ENCODE measurements at places on chromosomes 7 and 10.

GRCh38 chr7:154217688-154218340 is 165.6 kb downstream of the DPP6 start:
- DNase-seq: no peak

- DNase-seq: no peak
These were observed 216.0 kb downstream of the WDR37 start for GRCh38 chr10:1272079-1272776.

GRCh38 chr7:22784346-22784745 is 38.3 kb downstream of the TOMM7 start:
- no peak for DNase-seq

- no peak for DNase-seq
These were observed 1.2 kb downstream of the STRIP2 start for GRCh38 chr7:129435414-129435829.

- DNase-seq: no peak
These were observed 32.1 kb downstream of the NRF1 start for GRCh38 chr7:129643550-129644170.

- no peak for DNase-seq
These were observed 66.9 kb downstream of the BBS9 start for GRCh38 chr7:33196221-33196620.

GRCh38 chr10:118729641-118730258 is 25.0 kb downstream of the CACUL1 start:
- DNase-seq: peak; percentile 45

DNA sequence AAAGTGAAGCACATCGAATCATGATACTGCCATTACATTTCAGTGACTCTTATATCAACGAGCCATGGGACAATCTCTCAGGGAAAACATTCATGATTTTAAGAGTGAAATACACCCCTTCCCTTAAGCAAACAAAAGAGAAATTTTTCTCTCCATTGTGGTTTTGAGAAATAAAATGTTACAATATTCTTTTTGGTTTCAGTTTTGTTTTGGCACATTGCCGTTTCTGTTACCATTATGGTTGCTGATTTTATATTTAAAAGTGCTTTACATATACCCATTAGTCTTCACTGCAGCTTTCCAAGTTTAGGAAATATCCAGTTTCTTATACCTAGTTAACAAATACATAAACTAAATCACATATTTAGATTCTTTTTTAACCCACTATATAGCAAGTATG is 126.8 kb upstream of the SEM1 start:
- peak; percentile 2 for DNase-seq

GRCh38 chr10:52752261-52752660 is 20.3 kb downstream of the MBL2 start:
- DNase-seq: no peak

GRCh38 chr10:59323036-59323459 is 39.3 kb downstream of the FAM13C start:
- no peak for DNase-seq

DNA sequence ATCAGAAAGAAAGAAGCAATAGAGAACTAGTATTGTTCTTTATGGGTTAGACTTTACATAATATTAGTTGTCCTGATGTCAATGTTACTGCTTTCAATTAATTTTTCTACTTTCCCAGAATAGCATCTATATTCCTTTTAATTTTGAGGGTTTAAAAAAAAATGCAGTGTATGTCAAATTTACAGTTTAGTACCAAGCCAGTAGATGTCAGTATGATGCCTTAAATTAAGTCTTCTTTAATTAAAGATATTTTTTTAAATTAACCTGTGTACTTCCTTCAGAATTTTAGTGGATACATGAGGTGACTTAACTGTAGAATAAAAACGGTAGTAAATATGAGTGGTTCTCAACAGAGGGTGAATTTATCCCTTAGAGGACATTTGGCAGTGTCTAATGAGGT is 35.2 kb upstream of the STOX1 start:
- DNase-seq: no peak

- DNase-seq: no peak
These were observed 82.5 kb downstream of the EGFR start for GRCh38 chr7:55101359-55101758.

DNA sequence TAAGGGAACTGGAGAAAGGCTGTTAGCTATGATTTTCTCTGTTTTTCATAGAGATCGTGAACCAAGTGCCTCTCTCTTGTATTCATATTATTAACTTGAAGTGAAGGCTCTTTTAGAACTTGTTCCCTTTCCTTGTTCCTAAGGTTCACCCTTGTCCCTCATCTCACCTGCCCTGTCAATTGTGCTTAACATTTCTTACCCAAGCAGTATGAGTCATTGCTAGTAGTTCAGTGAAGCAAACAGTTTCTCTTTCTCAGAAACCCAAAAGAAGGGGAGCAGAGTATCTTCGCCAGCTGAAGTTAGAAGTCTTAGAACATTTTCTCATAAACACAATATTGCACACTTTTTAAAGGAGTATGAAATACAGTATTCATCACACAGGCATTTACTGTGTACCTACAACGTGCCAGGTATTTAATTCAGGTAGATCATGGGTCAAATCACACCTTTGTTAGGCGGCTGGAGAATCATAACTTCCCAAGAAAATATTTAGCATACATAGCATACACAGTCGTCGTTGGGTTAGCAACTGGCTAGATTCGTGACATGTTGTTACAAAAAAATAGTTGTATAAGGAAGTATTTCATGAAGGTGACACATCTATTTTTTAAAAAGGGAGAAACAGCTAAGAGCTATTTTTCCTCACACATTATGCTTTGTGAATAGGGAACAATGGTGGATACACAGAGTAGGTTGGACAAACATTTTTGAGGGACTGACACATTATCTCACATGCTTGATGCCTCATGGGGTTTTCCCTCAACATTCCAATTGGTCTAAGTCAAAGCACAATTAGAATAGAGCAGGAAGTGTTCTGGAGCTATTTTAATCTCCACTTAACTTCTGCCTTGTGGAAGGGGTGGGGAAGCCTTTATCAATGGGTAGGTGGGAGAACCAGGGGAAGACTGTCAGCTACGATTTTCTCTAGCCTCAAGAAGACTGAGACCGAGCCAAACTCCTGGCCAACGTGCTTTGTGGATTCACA is 13.2 kb downstream of the HDAC9 start:
- peak; percentile 34 for DNase-seq

GRCh38 chr10:121736315-121737130 is 138.3 kb upstream of the FGFR2 start:
- DNase-seq: no peak

DNA sequence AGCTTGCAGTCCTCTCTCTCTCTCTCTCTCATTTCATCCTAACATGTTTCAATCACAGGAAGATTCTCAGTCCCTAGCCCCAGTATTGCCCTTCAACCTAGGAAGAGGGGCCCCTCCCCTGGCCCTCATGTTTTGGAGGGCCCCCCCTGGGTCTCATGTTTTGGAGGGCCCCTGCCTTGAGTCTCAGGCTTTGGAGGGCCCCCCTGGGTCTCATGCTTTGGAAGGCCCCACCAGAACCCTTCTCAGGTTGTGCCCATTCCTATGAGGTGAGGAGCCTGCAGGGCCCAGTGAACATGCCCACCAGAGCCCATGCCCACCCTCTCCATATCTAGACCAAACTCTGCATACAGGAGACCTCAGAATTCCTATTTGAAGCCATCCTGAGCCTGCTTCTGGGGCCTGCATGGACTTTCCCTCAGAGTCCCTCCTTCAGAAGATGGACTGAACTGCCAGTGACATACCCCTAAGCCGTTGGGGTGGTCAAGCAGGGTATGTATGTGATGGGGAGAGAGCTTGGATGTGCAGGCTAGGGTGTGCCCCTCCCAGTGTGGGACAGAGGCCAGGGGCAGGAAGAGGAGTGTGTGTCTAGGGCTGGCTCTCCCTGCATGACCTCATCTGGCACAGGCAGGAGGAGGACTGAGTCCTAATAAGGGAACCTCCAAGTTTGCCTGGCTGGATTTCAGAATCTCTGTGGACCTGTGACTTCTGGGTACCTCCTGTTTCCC is 8.1 kb upstream of the VDAC2 start:
- no peak for DNase-seq

DNA sequence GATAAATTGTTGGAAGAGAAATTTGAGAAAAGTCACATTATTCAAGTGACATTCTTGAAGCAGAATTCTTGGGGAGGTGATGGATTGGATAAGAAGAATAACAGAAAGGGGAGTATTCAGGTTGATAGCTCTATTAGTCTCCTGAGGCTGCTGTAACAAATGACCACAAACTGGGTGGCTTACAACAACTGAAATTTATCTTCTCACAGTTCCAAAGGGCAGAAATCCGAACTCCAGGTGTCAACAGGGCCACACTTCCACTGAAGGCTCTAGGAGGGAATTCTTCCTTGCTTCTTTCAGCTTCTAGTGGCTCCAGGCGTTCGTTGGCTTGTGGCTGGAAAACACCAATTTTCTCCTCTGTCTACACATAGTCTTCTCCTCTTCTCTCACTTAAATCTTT is 99.8 kb downstream of the TES start:
- no peak for DNase-seq

- no peak for DNase-seq
These were observed 70.1 kb downstream of the NPTX2 start for GRCh38 chr7:98687111-98687751.

Data from GM13976 (cell line).